ENCODE measurements at places on chromosomes 16 and 17.
A peak's percentile ranks its signal among the peaks of the same experiment; 100 is the strongest.

GRCh38 chr16:21301168-21301894, 23.2 kb upstream of the CRYM start:
- peak; percentile 83 for DNase-seq

DNA sequence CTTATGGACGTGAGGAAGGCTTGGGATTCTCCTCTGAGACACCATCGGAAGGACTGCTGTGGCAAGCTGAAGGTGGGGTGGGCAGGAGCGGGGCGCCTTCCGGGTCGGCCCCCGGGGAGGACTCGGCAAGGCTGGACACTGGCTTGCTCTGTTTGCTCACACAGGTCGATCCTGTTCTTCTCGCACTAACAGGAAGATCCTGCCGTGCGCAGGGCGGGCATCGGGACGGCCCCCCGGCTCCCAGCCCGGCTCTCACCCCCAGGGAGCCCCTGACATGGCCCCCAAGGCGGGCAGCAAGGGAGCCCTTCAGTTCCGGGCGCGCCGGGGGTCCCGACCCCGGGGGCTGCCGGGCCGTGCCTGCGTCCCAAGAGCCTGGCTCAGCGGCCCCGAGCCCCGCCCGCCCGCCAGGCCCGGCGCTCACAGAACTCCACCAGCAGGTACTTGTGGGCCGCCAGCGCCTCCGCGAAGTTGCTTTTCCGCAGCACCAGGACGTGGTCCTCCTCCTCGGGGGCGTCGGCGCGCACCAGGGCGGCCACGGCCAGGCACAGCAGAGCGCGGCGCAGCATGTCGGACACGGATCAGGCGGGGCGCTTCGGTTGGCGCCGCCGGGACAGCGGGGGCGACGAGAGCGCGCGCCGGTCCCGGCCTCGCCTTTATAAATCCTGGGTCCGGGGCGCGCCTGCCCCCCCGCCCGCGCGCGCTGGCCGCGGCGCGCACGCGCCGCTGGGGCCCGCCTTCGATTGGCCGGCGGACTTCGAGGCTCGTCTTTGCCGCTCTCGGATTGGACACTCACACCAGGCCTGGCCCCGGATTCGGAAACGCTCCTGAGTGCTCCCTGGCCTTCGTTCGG, at the start of gene P4HB:
TSS of gene P4HB (minus strand) at position 630 of the 850 bp plus-strand sequence. CDS start at position 566, 64 bp downstream.
- DNase-seq: peak; percentile 12

GRCh38 chr17:10268005-10268404, 69.6 kb upstream of the GAS7 start:
- DNase-seq: peak; percentile 69

DNA sequence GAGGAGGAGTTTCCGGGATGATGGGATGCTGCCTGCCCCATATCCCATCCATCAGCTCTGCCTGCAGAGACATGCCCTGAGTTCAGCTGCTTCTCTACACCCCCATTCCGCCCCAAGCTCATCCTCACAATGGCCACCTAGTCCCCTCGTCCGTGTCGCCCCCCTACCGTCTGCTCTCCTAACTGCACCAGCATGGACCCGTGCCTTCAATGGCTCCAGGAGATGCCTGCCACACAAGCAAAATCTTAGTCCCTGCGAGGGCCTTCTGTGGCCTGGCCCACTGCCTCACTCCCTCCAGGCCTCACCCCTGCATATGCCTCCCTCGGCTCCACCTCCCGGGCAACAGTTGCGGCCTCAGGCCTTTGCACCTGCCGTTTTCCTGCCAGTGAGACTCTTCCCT, 1.8 kb upstream of the TELO2 start:
- no peak for DNase-seq

DNA sequence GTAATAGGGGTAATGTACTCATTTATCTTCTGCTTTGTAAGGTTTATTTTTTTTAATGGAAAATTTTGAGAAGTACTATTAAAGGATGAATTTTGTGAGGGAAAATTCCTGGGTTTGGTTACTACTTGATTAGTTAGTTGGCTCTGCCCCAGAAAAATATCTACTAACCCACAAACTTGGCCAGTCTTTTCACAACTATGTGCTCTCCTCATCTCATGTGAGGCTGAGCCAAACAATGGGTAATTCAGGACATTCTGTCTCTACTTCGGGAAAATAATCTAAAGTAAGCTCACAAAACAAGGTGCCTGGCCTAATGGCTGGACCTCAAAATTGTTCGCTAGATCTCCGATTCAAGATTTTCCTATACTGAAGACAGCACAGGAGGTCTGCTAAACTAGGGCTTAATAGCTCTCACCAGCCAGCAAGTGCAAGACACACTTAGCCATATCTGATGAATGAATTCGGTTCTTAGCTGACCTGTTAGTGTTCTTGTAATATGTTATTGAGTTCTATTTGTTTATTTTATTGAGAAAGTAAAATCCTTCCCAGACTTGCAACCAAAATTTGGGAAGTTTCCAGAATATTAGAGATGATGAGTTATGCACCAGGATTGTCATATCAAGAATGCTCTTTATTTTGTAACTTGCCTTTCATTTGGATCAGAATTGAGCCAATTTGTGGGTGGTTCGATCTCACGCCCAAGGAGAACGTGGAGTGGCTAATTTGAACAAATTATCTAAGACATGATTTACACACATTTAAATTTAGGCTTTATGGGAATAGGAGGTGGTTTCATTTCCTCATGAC, 5.7 kb downstream of the KCNJ16 start:
- peak; percentile 65 for DNase-seq

GRCh38 chr17:2433696-2434095, 32.8 kb upstream of the MNT start:
- no peak for DNase-seq

DNA sequence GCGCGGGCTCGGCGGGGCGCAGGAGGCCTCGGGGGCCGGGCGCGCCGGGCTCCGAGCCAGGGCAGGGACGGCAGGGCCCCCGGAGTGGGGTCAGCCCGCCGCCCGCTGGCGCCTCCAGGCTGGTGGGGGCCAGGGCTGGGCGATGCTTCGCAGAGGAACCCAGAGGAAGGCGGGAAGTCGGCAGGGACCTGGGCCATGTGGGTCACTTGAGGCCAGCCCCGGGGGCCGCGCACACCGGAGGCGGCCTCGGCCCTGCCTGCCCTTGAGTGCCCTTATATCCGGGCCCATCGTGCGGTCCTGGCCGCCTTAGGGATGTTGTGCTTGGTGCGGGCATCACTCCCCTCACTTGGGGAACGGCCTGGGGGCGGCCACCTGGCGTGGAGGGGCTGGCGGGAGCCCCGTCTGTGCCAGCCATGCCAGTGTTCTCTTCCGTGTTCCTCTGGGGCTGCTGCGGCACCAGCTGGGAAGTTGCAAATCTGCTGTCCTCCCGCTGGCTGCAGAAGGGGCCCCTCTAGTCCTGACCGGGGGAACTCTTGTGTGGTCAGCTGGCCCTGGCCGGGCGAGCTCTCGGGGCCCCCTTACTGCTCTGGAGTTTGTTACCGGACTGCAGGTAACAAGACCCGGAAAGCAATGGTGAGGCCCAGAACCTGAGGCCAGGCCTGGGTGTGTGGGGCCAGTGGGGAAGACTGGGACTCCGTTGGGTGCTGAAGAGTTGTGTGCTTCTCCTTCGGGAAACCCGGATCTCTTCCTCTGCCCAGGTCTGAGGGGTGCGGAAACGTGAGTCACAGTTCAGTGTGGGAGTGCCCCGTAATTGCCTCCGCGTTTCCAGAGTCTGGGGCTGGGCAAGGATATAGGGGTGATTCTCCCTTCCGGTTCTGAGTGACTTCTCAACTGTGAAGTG, 849 bp downstream of the CAPN15 start:
- DNase-seq: peak; percentile 60

GRCh38 chr16:10647721-10648296, 46.9 kb downstream of the TEKT5 start:
- DNase-seq: no peak

GRCh38 chr17:73091410-73091769, 1.1 kb downstream of the SLC39A11 start:
- no peak for DNase-seq

All from AG20443 (cell line).